ENCODE measurements at places on chromosomes 12 and 14.

- no peak for DNase-seq
Measured at GRCh38 chr12:121649819-121650353, 19.6 kb downstream of the MORN3 start.

DNA sequence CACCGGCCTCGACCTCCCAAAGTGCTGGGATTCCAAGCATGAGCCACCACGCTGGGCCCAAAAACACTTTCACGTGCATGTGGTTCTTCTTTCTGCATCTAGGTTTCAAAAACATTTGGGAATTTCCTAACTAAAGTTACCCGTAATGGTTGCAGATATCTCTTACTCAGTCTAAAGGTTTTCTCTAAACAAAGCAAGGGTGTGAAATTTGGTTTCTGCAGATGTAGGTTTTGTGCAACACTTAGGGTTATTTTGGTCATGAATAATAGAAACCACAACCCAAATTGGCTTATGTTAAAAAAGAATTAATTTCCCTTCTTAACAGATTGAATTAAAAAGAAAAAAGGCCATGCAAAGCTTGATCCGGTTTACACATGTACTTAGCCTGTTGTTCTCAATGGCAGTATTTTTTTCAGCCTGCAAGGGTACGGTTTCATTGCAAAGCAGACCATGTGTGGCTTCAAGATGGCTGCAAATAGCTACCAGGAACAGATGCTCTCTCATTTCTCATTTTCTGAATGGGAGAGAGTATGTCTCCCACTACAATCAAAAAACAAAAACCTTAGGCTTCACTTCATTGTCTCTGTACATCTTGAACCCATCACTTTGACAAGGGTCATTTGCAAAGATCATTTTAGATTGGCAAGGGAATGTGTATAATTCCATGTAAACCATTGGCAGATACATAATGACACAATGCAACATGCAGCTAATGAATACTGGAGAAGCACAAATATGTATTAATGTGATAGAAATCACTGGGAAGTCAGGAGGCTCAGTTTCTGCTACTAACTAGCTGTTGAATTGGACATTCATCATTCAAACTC lies 491.2 kb upstream of the FLRT2 start:
- no peak for DNase-seq

DNA sequence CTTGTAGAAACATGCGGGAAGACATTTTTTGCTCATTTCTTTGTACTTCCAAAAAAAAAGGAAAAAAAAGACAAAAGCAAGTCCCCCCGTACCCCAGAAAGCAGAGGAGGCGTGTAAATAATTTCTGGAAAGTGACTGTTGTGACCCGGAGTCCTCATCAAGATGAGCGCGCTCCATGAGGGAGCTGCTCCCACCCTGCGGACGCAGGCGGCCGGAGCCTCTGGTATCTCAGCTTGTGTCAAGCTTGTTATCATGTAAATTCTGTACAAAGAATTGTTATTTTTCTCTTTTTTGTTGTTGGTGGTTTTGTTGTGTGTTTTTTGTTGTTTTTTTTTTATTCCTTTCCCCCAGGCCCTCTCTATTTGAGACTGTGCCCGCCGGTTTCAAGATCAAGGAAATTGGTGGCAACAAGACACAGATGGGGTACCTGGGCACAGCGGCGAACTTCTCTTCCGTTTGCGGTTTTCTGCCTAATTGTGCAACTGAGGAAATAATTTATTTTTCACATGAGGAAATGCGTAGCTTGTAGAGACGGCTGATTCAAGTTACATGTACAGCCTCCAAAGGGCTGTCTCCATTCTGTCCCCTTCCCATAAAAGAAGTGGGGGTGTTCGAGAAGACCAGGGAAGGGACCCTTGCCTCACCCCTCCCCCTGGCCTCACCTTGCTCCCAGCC lies 27.0 kb downstream of the HPD start:
- no peak for DNase-seq

GRCh38 chr12:72586456-72586855 lies 314.3 kb downstream of the TRHDE start:
- DNase-seq = no peak

GRCh38 chr14:60707858-60708257 lies 16.3 kb downstream of the SIX4 start:
- no peak for DNase-seq
